ENCODE measurements at places on chromosomes 7 and 10.

GRCh38 chr7:120742372-120742771, 115.6 kb downstream of the TSPAN12 start:
- no peak for DNase-seq

GRCh38 chr10:89706011-89706410, 4.6 kb downstream of the KIF20B start:
- no peak for DNase-seq

GRCh38 chr7:28733035-28733434, 225.1 kb downstream of the TRIL start:
- DNase-seq, result no peak

DNA sequence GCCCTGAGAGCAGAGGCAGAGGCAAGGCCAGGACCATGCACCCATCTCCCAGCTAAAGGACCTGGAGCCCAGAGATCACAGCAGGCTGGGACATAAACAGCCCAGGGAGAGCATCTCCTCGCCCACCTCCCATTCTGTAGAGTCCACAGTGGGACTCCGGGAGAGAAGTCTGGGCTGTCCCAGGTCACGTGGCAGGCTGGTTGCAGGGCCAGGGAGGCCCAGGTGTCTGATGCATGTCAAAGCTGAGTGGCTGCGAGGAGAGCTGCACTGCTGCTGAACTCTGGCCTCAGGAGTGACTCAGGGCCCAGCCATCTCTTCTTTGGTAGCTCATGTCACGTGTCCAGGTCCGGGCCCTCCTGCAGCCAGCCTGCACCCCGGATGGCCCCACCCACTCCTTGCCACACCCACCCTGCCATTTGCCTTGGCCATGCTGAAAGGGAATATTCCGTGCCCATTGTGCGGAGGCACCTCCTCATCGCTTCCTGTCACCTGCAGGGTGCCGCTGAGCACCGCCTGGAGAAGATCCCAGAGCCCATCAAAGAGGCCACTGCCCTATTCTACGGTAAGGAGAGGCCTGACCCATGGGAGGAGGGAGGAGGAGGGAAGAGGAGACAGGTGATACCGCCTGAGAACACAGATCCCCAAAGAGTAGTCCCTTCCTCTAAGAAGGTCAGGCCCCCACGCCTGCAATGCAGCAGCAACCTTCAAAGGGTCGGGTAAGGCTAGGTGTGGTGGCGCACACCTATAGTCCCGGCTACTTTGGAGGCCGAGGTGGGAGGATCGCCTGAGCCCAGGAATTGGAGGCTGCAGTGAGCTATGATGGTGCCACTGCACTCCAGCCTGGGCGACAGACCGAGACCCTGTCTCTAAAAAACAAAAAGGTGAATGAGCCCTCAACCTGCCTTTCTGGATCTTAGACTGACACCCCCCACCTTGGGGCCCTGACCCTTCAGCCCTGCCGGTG, 12.6 kb upstream of the SH2B2 start:
- DNase-seq, result no peak

DNA sequence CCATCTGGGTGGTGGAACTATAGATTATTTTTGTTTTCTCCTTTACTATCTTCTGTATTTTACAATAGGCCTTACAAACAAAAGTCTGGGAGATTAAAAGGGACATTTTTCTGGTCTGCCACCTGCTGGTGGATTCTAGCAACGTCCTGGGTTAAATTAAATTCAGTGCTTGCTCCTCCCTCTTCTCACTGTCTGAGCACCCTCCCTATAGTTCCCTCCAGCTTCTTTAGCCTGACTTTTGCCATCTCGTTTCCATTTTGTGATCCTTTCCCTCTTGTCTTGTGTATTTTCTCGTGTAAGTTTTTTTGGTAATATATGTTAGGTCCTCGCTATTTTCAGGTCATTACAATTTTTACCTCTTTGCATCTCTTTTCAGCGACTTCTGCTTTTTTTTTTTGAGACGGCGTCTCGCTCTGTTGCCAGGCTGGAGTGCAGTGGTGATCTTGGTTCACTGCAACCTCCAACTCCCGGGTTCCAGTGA, 16.1 kb downstream of the ANKRD16 start:
- DNase-seq, result peak; percentile 13

DNA sequence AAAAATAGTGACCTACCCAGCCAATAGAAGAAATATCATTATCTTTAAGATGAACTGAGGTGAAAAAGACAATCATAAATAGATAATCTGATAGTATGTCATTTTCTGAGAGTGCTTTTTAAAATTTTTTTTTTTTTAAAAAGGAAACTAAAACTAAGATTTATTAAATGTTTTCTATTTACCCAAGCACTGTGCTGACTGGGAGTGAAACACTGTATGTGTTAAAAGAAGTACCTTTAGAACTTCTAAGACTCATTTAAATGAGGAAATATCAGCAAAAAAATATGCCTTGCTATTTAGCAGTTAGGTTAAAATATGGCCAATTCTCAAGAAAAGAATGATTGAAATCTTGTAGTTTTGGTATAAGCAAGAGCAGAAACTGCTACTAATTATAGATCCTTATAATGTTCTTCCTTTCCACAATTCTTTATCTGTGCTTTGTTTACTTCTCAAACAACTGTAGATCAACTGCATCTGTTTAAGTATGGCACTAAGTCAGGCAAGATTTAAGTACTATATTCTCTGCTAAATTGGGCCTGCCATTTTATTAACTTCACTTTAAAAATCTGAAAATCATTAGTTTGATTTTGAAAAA, 39.5 kb upstream of the WNT2 start:
- no peak for DNase-seq

DNA sequence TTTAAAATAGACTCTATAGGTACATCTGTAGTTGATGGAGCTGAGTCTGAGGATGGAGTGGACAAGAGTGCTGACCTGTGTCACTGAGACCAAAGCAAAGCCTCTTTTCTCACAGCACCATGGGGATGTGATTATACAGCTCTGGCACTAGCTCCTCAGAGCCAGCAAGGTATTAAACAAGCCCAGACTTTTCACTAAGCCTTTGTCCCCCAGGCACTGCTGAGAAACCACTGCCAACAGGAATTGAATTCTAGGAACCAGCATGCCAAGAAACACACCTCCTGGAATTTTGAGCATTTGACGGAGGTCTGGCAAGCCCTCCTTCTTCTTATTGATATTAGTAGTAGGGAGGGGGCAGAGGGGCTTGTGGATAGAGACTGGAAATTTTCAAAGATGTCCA, 147.0 kb downstream of the C1GALT1 start:
- no peak for DNase-seq

DNA sequence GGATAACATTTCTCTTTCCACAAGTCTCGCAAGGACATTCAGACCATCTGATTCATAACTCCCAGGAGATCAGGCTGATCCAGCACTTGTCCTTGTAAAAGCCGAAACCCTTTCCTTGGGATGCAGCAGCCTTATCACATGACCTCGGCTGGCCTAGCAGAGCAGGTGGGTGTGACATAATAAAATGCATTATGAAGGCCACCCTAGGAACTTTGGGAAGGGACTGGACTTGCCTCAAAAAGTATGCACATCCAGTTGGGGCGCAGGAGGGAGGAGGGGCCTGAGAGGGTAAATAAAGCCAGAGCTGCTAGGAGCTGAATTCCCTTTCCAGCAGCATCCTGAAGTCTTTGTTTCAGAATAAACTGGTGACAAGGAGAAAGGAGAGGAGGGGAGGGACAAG, 260.8 kb downstream of the SNX13 start:
- DNase-seq, result no peak

DNA sequence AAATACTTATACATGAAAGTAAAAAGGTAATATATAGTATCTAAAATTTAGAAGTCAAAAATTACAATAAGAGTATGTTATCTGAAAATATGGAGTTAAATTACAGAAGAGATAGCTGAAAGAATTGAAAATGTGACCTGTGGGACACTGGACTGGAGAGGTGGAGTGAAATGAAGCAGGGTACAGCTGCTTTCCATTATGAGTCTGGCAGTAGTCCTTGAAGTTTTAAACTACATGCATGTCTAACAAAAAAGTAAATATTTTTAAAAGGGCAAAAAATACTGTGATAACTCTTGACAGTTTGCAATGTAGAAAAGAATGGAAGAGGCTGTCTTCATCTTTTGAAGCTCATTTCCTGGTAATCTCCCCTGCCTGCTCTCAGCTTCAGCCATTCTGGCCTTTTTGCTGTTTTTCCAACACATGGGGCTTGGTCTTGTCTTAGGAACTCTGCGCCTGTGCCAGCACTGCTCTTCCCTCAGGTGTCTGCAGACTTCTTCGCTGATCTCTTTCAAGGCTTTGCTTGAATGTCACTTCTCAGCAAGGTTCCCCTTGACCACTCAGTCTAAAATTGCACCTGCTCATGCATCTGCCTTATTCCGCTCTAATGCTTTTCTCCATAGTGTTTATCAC, 36.9 kb downstream of the PTPRZ1 start:
- no peak for DNase-seq

GRCh38 chr7:542131-542712, 22.6 kb upstream of the PDGFA start:
- no peak for DNase-seq

DNA sequence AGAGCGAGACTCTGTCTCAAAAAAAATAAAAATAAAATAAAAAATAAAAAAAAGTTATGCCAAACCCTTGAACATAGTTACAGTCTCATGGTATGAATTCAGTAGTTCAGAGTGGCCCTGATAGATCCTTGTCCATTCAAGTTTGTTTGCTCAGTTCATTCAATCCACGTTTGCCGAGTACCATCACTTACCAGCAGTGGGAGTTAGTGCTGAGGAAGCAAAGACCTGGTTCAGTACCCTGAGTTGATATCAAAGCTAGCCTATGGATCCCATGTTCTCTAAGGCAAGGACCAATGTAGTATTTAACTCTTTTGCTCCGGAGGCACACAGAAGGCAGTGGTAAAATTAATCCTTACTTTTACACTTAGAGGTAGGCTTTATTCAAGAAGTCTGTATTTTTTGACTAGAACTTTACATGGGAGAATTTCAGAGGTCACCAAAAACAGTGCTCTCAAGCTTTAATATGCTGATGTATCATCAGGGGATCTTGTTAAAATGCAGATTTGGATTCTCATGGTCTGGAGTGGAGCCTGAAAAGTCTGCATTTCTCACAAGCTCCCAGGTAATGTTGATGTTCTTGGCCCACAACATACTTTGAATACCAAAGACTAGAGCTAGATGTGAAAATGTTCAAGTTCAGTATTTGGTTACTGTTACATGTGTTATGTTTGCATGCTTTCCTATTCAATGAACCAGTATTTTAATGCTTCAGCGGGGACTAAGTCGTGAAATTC, 38.1 kb upstream of the HBP1 start:
- DNase-seq, result no peak

- DNase-seq, result no peak
These were observed 1.0 kb upstream of the PRKAR2B start for GRCh38 chr7:107043491-107043890.

- no peak for DNase-seq
These were observed 63.5 kb downstream of the ZNF365 start for GRCh38 chr10:62437696-62438095.

DNA sequence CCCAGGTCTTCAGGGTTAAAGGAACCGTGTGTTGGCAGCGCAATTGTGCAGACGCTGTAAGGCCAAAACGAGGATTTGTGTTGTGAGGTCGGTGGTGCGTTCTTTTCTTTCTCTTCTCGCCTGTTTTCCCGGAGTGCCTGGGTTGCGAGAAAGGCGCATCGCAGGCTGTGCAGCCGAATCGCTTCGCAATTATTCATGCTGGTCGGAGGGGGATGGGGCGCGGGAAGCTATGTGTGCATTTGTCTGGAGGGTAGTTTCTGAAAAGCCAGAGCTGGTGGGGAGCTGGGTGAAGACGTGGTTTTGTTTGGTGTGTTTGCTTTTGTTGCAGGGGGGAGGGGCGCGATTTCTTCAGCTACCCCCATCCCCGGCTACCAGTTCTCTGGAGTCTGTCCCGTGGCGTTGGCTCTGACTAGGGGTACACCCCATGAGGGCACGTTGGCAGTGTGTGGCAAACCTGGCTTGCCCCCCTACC, 2.1 kb downstream of the MXI1 start:
- no peak for DNase-seq

DNA sequence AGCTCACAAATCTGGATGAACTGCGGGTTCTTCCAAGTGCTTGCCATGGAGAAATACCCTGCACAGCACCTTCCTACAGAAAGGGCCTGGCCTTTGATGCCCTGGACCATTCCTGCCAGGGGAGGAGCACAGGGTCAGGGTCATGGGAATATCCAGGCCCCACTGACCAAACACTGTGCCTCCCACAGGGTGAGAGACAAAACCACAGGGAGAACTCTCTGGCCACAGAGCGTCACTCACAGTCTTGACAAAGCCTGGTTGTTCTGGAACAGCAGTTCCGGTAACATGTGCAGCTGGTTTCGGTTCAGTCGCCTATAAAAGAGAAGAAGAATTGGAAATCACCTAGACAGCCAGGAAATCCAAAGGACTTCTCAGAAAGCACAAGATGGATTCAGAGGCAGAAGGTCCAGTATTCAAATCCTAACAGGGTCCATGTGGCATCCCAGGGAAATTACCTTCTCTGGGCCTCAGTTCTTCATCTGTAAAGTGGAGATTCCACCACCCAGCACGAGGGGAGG, 28.1 kb downstream of the SLIT1 start:
- DNase-seq, result no peak

DNA sequence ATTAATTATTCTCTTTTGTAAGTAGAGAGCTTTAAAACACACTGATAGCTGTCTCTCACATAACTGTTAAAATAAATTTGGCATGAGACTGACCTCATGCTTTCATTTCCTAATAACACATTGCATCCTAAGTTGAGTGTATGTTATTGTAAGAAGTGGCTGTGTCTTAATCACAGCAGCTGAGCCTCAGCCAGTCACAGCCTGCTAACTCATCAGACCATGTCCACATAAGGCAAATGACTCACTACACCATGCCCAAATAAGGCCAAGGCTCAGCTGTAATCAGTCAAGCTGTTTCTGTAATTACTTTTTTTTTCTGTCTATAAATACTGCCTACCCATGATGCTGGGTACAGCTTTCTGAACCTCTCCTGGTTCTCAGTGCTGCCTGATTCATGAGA, 860.9 kb downstream of the XPNPEP1 start:
- no peak for DNase-seq

DNA sequence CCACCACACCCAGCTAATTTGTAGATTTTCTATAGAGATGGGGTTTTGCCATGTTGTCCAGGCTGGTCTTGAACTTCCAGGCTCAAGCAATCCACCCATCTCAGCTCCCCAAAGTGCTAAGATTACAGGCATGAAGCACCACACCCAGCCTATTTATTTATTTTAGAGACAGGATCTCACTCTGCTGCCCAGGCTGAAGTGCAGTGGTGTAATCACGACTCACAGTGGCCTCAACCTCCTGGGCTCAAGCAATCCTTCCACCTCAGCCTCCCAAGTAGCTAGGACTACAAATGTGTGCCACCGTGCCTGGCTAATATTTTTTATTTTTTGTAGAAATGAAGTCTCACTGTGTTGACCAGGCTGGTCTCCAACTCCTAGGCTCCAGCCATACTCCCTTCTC, 6.9 kb upstream of the FRAT2 start:
- DNase-seq, result no peak

GRCh38 chr7:98110249-98111022, 3.8 kb downstream of the LMTK2 start:
- no peak for DNase-seq
